ENCODE measurements at places on chromosomes 13 and 19.

GRCh38 chr13:91639330-91639729 is 240.9 kb downstream of the GPC5 start:
- DNase-seq = no peak

- peak; percentile 57 for DNase-seq
Measured at GRCh38 chr19:20926796-20927195, 3.7 kb downstream of the ZNF85 start.

DNA sequence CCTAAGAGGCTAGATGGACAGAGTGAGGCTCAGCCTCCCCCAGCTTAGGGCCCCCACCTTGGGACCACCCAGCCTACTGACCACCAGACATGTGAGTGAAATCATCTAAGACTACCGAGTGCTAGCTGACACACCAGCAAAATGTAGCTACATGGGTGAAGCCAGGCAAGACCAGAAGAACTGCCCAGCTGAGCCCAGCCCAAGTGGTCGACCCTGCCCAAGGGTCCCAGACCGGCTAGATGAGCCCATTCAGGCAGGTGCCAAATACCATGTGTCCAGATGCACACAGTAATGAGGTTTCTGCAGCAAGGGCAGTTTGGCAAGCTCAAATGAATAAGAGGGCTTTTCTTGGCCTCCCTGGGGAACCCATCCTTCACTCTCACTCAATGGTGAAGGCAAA is 56.6 kb downstream of the ZNF557 start:
- DNase-seq = no peak

GRCh38 chr13:34065928-34066327 is 248.0 kb downstream of the RFC3 start:
- no peak for DNase-seq
